ENCODE measurements at places on chromosomes 7 and 10.

DNA sequence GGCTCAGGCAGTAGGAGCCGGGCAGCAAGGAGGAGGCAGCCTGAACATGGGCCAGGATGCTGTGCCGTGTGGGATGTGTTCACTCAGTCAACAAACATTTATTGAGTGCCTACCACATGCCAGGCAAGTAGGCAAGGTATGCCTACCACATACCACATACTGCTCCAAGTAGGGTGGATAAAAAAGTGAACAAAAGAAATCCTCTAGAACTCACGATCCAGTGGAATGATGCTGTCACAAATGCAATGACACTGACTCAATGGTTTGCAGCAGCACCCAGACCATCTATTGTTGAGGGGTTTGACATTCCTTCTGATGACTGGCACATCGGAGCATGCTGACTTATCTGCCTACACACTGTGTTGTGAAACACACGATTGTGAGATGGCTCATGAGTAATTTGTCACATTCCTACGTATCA, 413.5 kb downstream of the NRG3 start:
- no peak for DNase-seq

- no peak for DNase-seq
These were observed 99.7 kb downstream of the ELMO1 start for GRCh38 chr7:37348982-37349381.

DNA sequence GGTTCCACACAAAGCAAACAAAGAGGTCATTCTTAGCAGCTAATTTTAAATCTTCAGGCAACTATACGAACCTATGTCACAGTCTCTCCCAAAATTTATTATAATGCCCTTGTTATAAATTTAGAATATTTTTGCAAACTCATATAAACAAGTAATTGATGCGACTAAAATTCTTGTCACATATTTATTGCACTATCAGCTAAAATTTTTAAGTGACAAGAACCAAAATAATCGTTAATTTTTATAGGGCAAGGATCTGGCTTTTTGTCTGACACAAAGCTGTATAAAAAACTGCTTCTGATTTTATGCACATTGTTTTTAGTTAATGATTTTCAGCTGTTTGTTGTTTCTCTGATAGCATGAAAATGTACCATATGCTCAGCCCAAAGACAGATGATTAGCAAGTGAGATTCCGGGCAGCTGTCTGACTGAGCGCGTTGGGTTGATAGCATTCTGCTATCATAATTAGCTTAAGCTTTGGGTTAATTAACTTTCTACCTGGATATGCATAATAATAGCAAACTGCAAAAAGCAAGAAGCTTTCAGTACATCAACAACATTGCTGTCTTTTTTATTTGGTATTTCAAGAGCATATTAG, 136.0 kb downstream of the MGMT start:
- DNase-seq, result no peak

DNA sequence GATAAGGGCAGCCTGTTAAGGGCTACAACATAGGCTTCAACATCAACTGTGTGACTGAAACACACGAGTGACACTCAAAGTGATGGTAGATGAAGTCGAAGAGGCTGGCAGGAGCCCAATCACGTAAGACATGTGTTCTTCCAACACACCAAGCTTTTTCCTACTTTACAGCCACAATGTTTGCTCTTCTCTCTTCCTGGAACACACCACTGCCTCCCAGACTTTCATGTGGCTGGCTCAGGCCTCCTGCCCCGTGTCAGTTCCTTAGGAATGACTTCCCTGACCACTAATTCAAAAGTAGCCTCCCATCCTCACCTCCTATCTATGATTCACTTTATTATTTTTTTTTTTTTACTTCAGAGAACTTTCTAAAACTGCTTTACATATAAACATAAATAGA, 209.2 kb downstream of the GPAM start:
- no peak for DNase-seq

- no peak for DNase-seq
These were observed 145.7 kb downstream of the FGFR2 start for GRCh38 chr10:121452581-121452980.

DNA sequence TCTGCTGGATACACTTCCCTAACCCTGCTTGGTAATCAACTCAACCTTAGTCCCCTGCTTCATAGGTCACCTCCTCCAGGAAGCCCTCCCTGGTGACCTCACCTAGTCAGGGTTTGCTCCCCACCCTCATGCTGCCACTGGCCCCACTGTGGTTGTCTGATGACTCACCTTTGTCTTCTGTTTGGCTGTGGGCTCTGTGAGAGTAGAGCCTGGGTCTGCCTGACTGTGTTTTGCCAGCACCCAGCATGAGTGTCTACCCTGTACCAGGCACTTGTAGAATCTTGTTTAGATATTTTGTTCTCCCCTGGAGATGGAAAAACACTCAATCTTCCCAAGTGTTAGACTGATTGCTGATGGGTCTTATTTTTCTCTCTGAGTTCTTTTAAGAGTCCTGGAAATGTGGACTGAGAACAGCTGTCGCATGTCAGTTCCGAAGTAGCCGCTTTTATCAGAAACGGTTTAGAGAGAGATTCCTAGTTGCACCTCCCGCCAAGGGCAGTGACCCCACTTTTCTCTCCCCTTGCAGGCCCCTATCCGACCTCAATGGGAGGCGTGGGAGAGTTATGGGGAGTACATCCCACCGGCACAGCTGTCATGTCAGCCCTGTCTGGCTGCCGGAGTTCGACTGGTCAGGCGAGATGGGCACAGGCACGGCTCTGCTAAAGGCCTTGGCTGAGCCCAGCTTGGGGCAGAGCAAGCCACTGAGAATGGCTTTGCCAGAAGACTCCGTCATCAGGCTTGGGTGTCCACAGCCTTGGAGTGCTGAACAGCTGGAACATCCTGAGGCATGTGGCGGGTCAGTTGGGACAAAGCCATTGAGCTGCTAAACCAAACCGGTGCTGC, 134.3 kb downstream of the GRK5 start:
- no peak for DNase-seq

- DNase-seq, result no peak
These were observed 36.0 kb downstream of the KCNH2 start for GRCh38 chr7:150942001-150942590.

- no peak for DNase-seq
These were observed 3.0 kb downstream of the SMARCD3 start for GRCh38 chr7:151245360-151246101.

GRCh38 chr7:65295409-65295808, 78.2 kb upstream of the ZNF92 start:
- DNase-seq, result no peak

Measured in head of caudate nucleus (tissue), 42 donors.